Stimulated activated CD4-positive, alpha-beta T cell treated with anti-CD3 and anti-CD28 coated beads, Interleukin-15, amount 100 ng/mL, for 1 hour (primary cell): ENCODE measurements at places on chromosomes 16 and 17.

GRCh38 chr17:74678541-74678940 is 34.2 kb downstream of the CD300LF start:
- no peak for DNase-seq

- DNase-seq: no peak
Measured at GRCh38 chr16:8179615-8180014, 410.7 kb downstream of the TMEM114 start.

DNA sequence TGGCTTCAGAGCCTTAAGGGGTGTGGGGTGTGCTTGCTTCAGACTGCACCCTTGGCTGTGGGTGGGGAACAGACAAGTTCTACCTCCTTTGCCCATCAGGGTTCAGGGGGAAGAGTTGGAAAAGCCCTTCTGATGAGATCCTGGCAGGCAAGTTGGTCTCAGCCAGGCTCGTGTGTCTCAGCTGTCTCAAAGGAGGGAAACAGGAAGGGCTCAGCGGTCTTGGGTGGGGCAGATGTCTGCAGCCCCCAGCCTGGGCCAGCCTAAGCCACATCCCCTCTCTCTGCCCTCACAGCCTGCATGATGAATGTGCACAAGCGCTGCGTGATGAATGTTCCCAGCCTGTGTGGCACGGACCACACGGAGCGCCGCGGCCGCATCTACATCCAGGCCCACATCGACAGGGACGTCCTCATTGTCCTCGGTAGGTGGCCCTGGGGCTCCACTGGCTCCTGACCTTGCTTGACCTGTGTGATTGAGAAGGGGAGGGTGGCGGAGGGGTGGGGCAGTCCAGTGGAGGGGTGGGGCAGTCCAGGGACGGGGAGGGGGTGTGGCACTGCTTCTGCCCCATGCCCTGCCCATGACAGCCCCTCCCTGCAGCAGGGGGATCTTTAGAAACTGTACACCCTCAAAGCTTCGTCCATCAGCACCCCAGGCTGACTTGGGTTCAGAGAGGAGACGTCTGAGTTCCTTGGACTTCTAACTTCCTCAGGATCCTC is 199.5 kb downstream of the PRKCB start:
- no peak for DNase-seq

GRCh38 chr17:35068249-35068648 is 4.7 kb upstream of the RFFL start:
- DNase-seq: no peak

GRCh38 chr16:75208242-75208825 is 1.4 kb upstream of the CTRB2 start:
- no peak for DNase-seq
